Activated T-helper 1 cell treated with Interleukin-2 at 50 U/mL for 16 hours (primary cell): ENCODE measurements at places on chromosomes 6 and 20.

GRCh38 chr6:154127657-154128056 lies 88.6 kb downstream of the OPRM1 start:
- no peak for DNase-seq

- no peak for DNase-seq
These were observed 3.1 kb downstream of the ATRN start for GRCh38 chr20:3473944-3474343.

- no peak for DNase-seq
These were observed 248.8 kb downstream of the TTLL2 start for GRCh38 chr6:167573461-167574215.

- no peak for DNase-seq
These were observed 91.6 kb downstream of the MRPL14 start for GRCh38 chr6:44035621-44036020.

GRCh38 chr20:21714297-21715192 lies 9.1 kb downstream of the PAX1 start:
- no peak for DNase-seq

DNA sequence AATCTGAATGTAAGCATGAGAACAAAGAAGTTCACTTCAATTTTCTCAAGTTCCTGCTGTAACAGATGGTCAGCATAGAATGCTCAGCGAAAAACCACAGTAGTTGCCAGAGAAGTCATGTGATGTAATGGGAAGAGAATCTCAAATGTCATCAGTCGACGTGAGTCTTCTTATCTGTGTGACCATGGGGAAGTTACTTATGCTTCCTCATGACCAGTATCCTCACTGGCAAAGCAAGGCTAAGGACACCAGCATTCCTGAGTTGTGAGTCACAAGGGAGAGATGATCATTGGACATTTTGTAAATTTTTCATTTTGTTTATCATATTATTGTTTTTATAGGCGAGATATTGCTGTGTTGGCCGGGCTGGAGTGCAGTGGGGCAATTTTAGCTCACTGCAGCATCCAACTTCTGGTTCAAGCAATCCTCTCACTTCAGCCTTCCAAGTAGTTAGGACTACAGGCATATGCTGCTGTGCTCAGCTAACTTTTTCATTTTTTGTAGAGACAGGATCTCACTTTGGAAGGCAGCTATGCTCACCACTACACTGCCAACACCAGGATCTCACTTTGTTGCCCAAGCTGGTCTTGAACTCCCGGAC lies 21.9 kb downstream of the SGK1 start:
- DNase-seq = no peak

DNA sequence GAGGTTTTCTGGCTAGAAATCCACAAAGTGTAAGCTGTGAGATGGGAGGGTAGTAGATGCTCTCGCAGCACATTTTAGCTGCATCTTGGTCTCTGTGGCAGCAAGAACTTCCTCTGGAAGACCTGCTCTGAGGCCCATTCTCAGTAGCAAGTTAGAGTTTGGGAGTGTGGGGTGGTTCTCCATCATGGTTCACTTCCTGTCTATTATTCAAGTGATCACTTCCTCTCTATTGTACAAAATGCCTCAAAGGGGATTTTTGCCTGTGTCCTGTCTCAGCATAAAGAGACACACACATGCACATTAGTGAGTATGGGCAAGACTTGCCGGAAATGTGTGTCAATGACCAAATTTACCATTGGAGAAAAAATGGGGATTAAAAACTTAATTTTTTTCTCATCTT lies 42.5 kb downstream of the LYRM2 start:
- no peak for DNase-seq

GRCh38 chr6:30325873-30326525 lies 728 bp upstream of the TRIM39 start:
- DNase-seq = peak; percentile 53

DNA sequence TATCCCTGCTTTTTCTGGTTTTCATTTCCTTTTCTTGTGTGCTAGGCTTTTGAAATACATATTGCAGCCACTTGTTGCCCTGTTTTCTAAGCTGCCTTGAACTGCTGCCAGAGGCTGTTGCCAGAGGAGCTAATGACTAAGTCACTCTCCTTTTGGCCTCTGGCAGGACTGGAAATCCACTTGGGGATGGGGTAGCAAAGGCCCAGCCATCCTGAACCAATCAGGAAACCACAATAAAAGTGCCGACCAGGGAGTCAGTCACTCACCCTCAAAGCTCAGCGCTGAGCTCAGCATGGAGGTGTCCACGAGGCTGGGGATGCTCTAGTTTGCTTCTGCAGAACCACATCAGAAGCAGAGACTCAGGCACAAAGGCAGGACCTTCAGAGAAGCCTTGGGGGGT lies 813.0 kb downstream of the DHX35 start:
- no peak for DNase-seq

GRCh38 chr20:61764471-61765025 lies 301.1 kb downstream of the TAF4 start:
- DNase-seq = no peak

- DNase-seq = no peak
These were observed 121.6 kb downstream of the PREX1 start for GRCh38 chr20:48706116-48706656.

GRCh38 chr6:21599051-21599696 lies 5.6 kb downstream of the SOX4 start:
- no peak for DNase-seq

DNA sequence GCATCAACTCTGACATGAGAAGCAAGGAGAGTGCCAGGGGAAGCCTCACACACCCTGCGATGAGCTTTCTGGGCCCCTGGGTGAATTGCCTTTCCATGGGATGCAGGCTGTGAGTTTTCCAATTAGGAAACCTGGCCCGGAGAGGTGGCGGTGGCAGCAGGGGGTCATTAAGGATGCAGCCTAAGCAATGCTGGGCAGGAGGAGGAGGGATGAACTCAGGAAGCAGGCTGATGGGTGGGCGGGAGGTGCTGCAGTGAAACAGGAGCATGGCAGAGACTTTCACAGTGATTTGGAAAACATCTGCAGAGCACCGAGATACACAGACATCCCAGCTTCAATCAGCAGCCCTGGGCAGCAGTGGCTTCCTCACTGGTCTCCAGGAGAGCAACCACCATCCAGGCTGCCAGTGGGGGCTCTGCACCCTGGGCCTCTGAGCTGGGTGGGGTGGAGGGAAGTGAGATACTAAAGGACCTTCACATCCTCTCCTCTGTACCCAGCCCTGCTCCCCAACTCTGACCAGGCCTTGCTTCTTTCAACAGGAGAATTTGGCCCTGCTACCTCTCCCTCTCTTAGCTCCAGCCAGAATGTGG lies 44.9 kb downstream of the LRFN2 start:
- DNase-seq = no peak

DNA sequence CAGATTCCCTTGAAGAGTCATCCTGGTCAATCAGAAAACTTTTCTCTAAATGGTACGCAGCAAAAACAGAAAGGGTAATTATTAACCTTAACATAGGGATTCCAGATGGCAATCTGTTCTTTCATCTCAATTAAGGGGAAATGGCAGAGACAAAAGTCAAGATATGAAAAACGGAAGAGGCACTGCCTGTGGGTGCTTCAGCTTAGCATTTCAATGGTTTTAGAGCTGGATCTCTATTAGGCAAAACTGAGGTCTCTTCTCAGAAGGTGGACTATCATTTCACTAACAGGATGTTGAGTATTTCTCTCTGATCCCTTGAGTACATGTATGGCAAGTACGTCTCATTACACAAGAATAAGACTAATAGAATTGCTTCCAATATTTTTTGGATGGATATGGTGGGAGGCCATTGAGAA lies 296.9 kb downstream of the HIVEP2 start:
- no peak for DNase-seq

DNA sequence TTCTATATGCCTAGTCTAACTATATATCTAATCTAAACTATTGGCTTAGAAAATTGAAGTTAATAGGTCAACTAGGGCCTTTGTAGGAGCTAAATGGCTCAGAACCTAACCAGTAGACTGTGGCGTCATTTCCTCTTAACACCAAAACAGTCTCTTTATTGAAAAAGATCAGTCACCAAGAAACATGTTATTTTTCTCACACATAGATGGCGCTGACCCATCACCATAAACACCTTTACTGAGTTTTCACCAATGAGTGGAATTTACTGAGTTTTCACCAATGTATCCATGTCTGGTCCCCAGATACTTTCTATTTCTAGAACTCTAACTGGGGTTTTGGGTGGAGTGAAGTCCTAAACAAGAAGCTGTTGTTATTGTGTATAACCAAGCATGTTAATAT lies 636.0 kb downstream of the BCKDHB start:
- no peak for DNase-seq

- no peak for DNase-seq
These were observed 59.3 kb downstream of the SHPRH start for GRCh38 chr6:145904868-145905267.

- no peak for DNase-seq
These were observed 156.1 kb downstream of the MRPL14 start for GRCh38 chr6:43970913-43971775.

DNA sequence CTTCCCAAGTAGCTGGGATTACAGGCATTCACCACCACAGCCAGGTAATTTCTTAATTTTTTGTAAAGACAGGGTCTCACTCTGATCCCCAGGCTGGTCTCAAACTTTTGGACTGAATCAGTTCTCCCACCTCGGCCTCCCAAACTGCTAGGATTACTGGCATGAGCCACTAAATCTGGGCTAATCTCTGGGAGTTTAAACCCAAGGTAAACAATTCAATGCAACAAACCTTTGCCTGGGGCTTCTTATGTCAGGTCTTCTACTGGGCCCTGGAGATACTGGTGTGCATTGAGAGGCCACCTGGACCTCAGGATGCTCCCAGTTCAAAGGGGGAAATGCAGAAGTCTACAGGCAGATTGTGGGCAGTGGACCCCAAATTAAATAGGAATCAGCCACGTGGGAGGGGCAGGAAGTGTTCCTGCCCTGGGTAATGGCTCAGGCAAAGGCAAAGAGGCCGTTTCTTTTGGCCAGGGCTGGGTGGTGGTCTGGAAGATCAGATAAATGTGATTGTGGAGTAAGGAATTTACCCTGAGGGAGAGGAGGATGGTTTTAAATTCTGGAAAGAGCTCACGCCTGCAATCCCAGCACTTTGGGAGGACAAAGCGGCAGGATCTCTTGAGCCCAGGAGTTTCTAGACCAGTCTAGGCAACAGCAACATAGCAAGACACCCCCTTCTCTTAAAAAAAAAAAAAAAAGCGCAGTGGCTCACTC lies 1.3 kb upstream of the MYBL2 start:
- no peak for DNase-seq

DNA sequence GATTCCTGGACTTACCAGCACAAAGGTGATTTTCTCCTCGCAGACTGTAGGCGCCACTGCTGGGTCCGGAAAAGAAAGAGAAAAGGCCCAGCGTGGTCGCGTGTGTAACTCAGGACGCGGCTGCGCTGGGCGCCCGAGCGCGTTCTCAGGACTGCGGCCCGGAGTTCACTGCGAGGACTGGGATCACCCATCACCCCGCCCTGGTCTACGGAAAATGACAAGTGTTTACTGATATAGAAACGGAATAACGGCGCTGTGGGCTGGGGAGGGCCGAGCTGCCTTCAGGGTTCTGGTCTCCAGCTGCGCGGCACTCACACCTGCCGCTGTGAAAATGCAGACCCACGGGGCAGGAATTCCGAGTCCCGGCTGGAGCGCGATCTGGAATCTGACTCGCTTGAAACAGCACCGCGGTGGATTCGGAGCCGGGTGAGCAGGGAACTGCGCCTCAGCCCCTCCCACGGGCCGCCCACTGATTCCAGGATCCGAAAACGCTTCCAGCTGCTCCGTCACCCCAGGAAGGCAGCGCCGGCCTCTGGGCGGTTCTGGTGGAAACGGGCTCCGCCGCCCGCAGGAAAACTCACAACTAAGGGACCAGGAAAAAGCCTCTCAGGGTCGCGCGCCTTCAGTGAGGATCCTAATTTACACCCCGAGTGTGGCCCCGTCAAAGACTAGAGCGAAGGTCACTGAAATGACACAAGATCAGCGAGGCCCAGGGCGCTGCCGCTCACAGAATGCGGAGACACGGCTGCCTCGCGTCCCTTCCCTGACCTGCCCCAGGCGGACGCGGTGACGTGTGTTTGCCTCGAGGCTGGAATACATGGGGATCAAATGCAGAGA lies 34.5 kb downstream of the HLA-A start:
- peak; percentile 35 for DNase-seq

DNA sequence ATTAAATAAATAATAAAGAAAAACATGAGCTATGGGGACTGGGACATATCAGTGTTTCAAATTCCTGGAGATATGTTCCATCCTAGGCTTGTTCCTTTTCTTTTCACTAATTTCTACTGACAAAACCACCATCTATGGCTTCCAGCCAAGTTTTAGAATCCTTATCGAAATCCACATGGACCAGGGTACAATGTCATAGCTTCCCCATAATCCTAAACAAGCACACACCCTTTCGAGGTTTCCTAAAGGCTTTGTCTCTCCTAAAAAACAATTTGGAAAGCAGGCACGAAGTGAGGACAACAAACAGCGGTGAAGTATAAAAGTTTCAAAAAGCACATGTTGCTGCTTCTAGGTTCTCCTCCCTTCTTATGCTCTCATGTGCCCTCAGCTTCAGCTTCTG lies 13.3 kb upstream of the DST start:
- no peak for DNase-seq

DNA sequence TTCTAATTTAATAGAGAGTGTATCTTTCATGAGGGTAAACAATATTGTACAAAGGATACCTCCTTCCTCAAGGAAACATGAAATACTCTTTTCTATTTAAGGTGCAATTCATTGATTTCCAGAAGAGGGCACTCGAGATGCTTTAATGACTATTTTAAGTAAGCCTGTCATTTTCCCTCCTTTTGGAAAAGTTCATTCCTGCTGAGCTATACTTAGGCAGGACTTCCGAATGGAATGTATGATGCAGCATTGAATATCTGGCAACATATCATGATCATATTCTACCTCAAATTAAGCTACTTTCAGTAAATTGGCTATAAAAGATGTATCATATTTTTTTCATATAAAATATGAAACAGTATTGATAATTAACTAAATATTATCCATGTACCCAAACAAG lies 5.0 kb downstream of the DST start:
- no peak for DNase-seq

DNA sequence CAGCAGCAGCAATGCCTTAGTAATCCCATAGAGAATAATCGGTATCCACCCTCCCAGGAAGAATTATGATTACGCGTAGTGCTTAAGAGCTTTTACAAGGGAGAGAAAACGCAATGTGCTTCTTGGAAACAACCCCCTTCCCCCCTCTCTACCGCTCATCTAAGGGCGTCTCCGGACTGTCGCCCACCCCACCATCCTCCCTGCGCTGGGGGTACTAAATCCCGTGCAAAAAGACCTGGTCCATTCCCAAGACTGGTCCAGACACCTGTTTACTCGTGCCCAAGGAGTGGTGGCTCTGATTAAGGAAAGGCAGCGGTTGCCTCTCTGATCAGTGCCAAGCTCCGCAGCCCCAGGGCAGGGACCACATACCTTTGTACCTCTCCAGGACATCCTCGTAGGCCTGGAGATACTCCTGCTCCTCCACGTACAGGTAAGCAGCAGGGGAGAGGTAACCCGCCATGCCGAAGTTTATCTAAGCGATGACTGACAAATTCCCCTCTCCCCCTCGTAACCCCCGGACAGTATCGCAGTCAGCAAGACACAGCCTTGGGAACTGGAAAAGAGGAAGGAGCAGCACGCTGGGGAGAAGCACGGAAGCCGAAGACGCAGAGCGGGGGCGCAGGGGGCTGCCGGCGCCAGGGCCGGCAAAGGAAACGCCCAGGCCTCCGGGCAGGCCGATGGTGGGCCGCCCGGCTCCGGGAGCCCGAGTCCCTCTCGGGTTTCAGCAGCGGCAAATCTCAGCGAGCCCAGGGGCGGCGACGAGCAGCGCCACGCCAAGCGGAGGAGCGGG lies 112.0 kb upstream of the BEND6 start:
- DNase-seq = no peak

GRCh38 chr6:24539416-24539815 lies 44.6 kb downstream of the ALDH5A1 start:
- DNase-seq = no peak
